Colonic mucosa (tissue), 4 donors: ENCODE measurements at places on chromosomes 3 and 15. TPM values are rescaled to one million over a fixed set of nuclear protein-coding genes. Genes with fewer than 3 reads are reported as not detected.

The PHC3 gene
- total RNA-seq = 49.4 TPM

DNA sequence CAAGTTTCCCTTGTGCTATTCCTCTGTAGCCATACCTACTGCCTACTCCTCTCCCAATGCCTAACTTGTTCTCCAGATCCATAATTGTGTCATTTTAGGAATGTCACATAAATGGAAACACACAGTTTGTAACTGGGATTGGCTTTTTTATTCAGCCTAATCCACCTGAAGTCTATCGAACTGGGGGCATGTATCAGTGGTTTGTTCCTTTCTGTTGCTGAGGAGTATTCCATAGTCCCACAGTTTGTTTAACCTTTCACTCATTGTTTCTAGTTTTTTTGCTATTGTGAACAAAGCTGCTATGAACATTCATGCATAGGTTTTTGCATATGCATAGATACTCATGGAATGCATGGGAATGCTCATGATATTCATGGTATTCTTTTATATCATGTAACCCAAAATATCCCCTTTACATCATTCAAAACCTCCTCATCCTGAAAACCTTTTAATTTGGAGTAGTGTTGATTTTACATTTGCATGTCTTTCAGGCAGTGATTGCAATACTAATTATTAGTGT, 25.9 kb upstream of the LRRC34 start:
- no peak overlapping the region for H3K4me3 ChIP-seq
- DNase-seq = no peak
- H3K4me1 ChIP-seq = peaks cover 4% of the 10 kb centered on the region
- H3K27ac ChIP-seq = no peak overlapping the region

GRCh38 chr15:48396020-48396419, 64.8 kb downstream of the DUT start:
- no peak for DNase-seq
- no peak overlapping the region for H3K4me3 ChIP-seq
- H3K36me3 ChIP-seq = no peaks in the 10 kb centered on the region
- H3K27ac ChIP-seq = no peak overlapping the region

GRCh38 chr3:196642434-196642833, 2.9 kb downstream of the NRROS start:
- H3K36me3 ChIP-seq = no peaks in the 10 kb centered on the region
- H3K4me1 ChIP-seq = no peaks in the 10 kb centered on the region
- H3K27me3 ChIP-seq = no peaks in the 10 kb centered on the region
- no peak overlapping the region for H3K4me3 ChIP-seq
- H3K27ac ChIP-seq = no peak overlapping the region
- no peak for DNase-seq

DNA sequence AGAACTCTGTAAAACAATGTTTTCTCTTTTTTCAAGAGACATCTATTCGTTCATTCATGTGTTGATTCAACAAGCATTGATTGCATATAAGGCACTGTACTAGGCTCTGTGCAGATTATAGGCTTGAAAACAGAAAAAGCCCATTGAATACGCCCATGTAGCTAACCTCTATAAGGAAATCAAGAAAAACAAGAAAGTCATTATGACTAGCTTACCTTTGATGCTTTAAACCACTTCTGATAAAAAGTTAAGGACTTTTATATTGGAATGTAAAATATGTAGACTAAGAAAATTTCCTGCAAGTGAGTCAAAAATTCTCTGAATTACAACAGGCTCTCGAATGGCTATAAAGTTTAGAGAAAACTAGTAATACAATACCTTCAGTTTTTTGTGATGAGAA, 92.5 kb downstream of the BDH1 start:
- H3K27ac ChIP-seq = no peak overlapping the region
- peaks cover 7% of the 10 kb centered on the region for H3K4me1 ChIP-seq
- H3K36me3 ChIP-seq = no peaks in the 10 kb centered on the region
- no peak for DNase-seq
- no peak overlapping the region for H3K4me3 ChIP-seq
